Spleen (tissue), 13 donors: ENCODE measurements at places on chromosomes 16 and 17. TPM values are rescaled to one million over a fixed set of nuclear protein-coding genes. Genes with fewer than 3 reads are reported as not detected.

- H3K27ac ChIP-seq, result no peak overlapping the region
- DNase-seq, result no peak
- no peaks in the 10 kb centered on the region for H3K27me3 ChIP-seq
- H3K4me1 ChIP-seq, result peaks cover 25% of the 10 kb centered on the region
These were observed 32.5 kb downstream of the MYO18A start for GRCh38 chr17:29147682-29148081.

Gene RGS9
- 7.3 TPM for total RNA-seq

Gene GPRC5C
- 36.6 TPM for total RNA-seq

Gene REXO5
- 1.9 TPM for total RNA-seq

- no peak overlapping the region for H3K27ac ChIP-seq
- H3K4me3 ChIP-seq, result no peak overlapping the region
- H3K4me1 ChIP-seq, result peaks cover 3% of the 10 kb centered on the region
- H3K27me3 ChIP-seq, result no peaks in the 10 kb centered on the region
These were observed 81.1 kb downstream of the FTO start for GRCh38 chr16:53785044-53785443.

GRCh38 chr17:28612936-28613872 lies 781 bp downstream of the RSKR start:
- no peak overlapping the region for H3K4me3 ChIP-seq
- DNase-seq, result peak; percentile 43
- no peaks in the 10 kb centered on the region for H3K27me3 ChIP-seq

Gene CLDN6
- not detected for total RNA-seq

Gene FAM117A
- total RNA-seq, result 65.0 TPM

Gene EME1
- total RNA-seq, result 2.2 TPM

- H3K36me3 ChIP-seq, result no peaks in the 10 kb centered on the region
- no peak overlapping the region for H3K27ac ChIP-seq
- H3K27me3 ChIP-seq, result no peaks in the 10 kb centered on the region
- no peak for DNase-seq
These were observed 853.8 kb downstream of the CDH8 start for GRCh38 chr16:61182391-61182790.

DNA sequence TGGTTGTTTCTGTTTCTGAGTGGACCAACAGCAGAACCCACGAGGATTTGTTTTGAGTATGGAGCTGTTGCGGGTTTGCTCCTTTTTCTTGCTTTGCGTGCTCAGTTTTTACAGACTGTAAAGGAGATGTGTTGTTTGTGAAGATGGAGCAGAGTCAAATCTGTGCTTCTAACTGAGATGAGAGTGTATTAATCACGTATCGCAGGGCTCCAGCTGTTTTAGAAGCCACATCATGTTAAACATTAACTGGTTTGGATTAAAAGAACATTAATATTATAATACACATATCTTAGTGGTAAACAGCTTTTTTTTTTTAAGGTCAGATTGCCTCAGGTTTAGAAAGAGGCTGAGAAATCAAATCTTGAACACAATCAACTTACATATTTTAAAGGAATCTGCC lies 69.4 kb downstream of the YPEL2 start:
- DNase-seq, result no peak
- no peak overlapping the region for H3K27ac ChIP-seq
- no peak overlapping the region for H3K4me3 ChIP-seq
- H3K27me3 ChIP-seq, result no peaks in the 10 kb centered on the region
- no peaks in the 10 kb centered on the region for H3K4me1 ChIP-seq
- H3K36me3 ChIP-seq, result no peaks in the 10 kb centered on the region

DNA sequence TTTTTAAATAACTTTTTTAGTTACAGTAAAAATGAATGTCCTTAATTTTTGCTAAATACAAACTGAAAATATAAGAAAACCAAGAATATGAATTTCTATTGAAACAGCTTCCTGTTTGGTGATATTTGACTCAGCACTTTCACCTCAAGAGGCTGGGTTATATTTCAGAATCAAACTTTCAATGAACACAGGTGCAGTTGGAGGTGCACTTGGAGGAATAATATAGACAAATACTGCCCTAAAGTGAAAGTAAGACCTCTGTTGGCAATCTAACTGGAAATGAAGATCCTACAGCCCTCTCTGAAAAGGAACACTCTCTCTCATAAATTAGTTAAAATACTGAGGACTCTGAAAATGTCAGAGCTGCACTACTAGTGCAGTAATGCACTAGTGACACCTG lies 106.2 kb downstream of the BRIP1 start:
- no peak overlapping the region for H3K27ac ChIP-seq
- no peaks in the 10 kb centered on the region for H3K27me3 ChIP-seq
- H3K4me1 ChIP-seq, result no peaks in the 10 kb centered on the region
- no peaks in the 10 kb centered on the region for H3K36me3 ChIP-seq
- no peak overlapping the region for H3K4me3 ChIP-seq
- DNase-seq, result no peak

DNA sequence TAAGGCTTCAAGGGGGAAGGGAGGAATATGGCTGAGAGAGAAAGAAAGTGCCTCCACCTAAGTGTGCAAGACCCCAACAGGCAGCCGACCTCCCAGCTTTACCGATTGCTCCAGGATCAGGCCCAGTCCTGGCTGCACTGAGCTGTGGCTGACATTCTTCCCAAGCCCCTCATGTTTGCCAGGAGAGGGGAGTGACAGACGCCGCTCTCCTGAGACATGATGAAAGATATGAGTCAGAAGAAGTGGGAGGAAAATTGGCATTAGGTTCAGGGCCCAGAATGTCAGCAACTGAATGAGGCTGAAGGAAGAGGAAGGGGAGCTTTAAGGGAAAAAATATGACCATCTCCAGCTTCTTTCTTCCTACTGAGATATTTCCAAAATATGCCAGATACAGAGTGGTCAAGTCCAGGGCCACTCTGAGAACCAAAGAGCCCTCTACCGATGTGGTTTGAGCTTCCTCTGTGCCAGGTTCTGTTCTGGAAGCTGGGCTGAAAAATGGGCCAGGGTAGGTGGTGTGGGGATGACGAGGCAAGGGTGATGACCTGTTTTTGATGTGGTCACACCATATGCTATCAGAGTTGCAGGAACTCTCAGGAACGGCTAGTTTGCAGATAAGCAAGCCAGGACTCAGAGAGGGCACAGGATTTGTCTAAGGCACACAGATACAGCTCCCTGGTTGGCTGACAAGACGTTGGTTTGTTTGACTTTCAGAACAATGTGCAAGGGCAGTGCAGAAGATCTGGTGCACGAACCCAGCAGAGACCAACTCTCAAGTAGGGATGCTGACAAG lies 176.7 kb downstream of the SOX9 start:
- no peak for DNase-seq
- H3K27ac ChIP-seq, result no peak overlapping the region
- no peak overlapping the region for H3K4me3 ChIP-seq

GRCh38 chr17:19461116-19461515 lies 50.1 kb downstream of the RNF112 start:
- DNase-seq, result peak; percentile 68
- no peaks in the 10 kb centered on the region for H3K36me3 ChIP-seq
- H3K27me3 ChIP-seq, result no peaks in the 10 kb centered on the region
- peaks cover 18% of the 10 kb centered on the region for H3K4me1 ChIP-seq

DNA sequence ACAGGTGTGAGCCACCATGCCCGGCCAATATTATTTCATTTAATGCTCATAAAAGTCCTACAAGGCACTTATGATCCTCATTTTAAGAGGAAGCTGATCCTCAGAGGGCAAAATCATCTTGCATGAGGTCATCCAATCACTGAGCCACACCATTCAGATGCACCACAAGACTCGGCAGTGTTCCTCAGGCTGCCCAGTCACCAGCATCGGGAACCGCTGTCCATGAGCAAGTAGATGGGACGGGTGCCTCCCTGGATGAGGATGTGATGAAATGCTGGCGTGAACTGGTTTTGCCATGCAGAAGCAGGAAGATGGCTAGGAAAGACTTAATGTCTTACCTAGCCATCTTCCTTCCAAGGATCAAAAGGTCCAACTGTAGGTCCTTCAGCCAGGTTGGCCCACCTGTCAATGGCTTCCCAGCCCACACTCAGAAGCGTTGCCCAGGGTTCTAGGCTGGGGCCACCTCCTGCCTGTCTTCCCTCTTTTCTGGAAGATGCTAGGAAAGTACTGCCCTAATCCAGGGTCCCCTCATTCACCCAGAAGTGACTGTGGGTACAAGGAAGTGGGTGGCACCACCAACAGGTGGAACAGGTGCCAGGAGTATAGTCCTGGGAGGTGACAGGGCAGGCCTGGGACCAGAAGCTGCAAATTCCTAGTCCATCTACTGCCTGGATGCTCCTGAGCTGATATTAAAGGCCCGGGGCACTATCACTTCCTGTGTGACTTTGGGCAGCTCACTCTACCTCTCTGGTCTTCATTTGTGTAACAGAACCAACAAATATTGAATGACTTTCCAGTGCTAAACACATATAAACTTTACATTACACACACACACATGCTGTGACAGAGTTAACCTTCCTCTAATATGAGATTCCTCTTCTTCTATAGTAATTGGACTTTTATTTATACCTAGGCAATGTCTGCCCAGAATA lies 32.2 kb upstream of the CRYBA1 start:
- DNase-seq, result no peak
- peaks cover 3% of the 10 kb centered on the region for H3K4me1 ChIP-seq
- no peaks in the 10 kb centered on the region for H3K27me3 ChIP-seq
- H3K36me3 ChIP-seq, result no peaks in the 10 kb centered on the region

Gene PPM1D
- total RNA-seq, result 15.9 TPM

DNA sequence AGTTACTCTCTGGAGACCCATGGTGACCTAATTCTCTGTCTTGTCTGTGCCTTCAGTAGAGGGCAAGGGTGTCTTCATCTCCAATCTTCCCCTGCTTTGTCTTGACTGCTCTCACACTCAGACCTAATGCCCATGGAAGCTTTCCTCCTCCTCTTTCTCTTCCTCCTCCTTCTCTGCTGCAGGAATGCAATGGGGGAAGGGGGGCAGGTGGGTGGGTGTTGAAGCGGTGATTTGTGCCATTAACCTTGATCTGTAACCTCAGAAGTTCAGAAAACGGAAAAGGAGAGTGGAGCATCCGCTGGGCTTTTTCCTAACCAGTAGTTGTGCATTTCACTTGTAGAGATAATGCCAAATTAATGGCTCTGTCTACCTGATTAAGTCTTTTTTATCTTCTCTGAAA lies 172.3 kb upstream of the CDH11 start:
- no peak for DNase-seq
- no peaks in the 10 kb centered on the region for H3K36me3 ChIP-seq
- H3K27ac ChIP-seq, result peak overlapping the region; percentile 3
- no peaks in the 10 kb centered on the region for H3K4me1 ChIP-seq
- H3K27me3 ChIP-seq, result no peaks in the 10 kb centered on the region

DNA sequence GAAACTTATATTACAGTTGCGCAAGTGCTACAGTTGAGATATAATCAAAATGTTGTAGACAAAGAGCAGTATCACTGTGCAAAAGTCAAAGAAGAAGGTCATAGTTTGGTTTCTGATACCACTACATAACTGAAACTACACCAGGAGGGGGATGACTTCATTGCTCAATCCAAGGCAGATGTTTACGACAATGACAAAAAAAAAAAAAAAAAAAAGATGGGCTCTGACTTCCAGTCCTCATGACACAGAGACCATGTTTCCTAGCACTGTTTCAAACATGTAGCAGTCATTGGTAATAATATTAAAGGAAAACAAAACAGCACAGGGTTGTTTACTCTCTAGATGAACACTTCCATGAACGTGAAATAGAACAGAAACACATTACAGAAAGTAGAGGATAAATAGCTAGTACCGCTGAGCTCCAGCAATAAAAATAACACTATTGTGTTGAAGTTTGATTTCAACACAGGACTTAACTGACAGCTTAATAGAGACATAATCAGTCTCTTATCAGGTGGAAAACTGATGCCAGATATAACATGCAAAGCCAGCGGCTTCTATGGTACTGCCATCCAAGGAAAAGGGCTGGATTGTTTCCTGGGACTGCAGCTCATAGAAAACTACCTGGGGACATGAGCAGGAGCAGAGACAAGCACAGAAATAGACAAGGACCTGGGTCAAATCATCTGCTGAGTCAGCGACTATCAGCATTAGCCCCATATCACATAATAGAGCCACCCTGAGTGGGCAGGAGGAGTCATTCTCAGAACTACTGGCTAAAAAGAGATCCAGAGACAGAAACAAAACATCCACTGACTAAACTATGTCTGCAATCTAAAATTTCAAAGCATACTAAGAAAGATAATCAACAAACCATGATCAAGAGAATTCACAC lies 463.6 kb upstream of the SOX9 start:
- H3K4me1 ChIP-seq, result no peaks in the 10 kb centered on the region
- no peak overlapping the region for H3K4me3 ChIP-seq
- H3K27ac ChIP-seq, result no peak overlapping the region
- no peaks in the 10 kb centered on the region for H3K36me3 ChIP-seq
- no peaks in the 10 kb centered on the region for H3K27me3 ChIP-seq
- DNase-seq, result no peak

DNA sequence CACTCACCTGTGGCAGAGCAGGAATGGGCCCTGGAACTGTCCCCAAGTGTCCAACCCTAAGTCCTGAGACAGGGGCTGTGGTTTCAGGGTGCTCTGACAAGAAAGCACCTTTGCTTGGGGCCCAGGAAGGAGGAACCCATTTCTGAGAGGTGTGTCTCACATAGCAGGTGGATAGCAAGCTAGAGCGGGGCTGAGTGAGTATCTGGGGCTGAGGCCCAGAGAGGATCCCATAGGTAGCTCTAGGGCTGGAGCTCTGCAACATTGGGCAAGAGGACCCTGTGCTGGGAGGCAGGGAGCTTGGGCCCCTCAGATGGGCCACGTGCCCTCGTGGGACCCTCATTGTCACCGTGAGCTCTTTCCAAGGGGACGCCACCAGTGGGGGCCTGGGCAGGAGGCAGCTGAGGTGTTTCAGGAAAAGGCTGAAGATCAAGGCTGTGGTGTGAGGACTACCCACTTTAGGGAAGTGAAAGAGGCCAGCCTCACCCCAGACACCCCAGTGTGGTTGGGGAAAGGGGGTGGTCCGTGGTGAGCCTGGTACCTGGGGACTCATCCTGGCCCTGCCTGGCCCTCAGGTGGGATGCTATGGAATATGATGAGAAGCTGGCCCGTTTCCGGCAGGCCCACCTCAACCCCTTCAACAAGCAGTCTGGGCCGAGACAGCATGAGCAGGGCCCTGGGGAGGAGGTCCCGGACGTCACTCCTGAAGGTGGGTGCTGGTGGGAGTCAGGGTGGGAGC lies 5.3 kb downstream of the DEF8 start:
- no peak overlapping the region for H3K4me3 ChIP-seq
- H3K27ac ChIP-seq, result peak overlapping the region; percentile 10
- H3K27me3 ChIP-seq, result no peaks in the 10 kb centered on the region
- DNase-seq, result no peak
- H3K36me3 ChIP-seq, result peaks cover 4% of the 10 kb centered on the region

- H3K4me3 ChIP-seq, result no peak overlapping the region
- H3K27ac ChIP-seq, result peak overlapping the region; percentile 27
- no peaks in the 10 kb centered on the region for H3K27me3 ChIP-seq
- no peak for DNase-seq
These were observed 92.2 kb downstream of the HS3ST3A1 start for GRCh38 chr17:13509527-13509926.

- DNase-seq, result peak; percentile 18
- H3K27ac ChIP-seq, result no peak overlapping the region
- no peaks in the 10 kb centered on the region for H3K36me3 ChIP-seq
- no peak overlapping the region for H3K4me3 ChIP-seq
These were observed 16.8 kb upstream of the TRPV2 start for GRCh38 chr17:16398270-16399267.
